ENCODE measurements at places on chromosomes 7 and 10.
A peak's percentile ranks its signal among the peaks of the same experiment; 100 is the strongest.

DNA sequence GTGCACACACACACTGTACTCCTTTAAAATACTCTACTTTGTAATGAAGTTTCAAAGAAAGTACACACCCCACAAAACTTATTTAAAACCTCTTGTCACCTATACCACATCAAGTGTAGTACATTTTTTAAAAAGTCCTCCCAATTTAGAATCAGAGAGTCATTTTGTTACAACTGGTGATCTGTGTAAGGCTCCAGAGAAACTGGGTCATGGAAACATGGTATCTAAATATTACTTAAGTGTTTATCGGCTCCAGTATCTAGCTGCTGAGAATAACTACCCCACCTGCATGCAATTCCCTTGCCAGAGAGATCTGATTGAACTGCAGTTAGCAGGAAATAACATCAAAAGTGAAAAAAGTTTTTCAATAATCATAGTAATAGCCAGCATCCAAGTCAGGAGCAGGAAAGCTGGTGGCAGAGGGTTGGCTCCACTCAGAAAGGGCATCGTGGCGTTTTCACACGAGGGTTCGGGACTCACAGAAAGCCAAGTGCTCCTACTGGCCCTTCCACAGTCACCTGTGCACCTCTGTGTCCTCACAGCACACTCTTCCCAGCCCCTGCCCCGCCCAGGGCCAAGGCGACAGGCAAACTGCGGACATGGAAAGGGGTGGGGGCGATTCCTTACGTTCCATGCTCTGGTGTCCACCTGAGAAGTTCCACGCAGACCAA, 6.5 kb downstream of the RGS10 start:
- no peak for DNase-seq

GRCh38 chr7:36600869-36601530, 123.3 kb downstream of the AOAH start:
- DNase-seq: peak; percentile 45

GRCh38 chr10:77072836-77073662, 564.6 kb downstream of the KCNMA1 start:
- peak; percentile 39 for DNase-seq

- DNase-seq: peak; percentile 22
Observed at GRCh38 chr10:100043796-100044195, 34.0 kb upstream of the DNMBP start.

- peak; percentile 43 for DNase-seq
Observed at GRCh38 chr10:104925232-104925851, 284.3 kb downstream of the SORCS3 start.

GRCh38 chr7:140506788-140507464, 27.6 kb upstream of the MKRN1 start:
- DNase-seq: peak; percentile 67

GRCh38 chr10:115727129-115727528, 545.9 kb downstream of the GFRA1 start:
- DNase-seq: no peak

- no peak for DNase-seq
Observed at GRCh38 chr10:2688958-2689357, 378.4 kb upstream of the PFKP start.

GRCh38 chr10:42690449-42691360, 52.3 kb upstream of the ZNF33B start:
- DNase-seq: no peak

DNA sequence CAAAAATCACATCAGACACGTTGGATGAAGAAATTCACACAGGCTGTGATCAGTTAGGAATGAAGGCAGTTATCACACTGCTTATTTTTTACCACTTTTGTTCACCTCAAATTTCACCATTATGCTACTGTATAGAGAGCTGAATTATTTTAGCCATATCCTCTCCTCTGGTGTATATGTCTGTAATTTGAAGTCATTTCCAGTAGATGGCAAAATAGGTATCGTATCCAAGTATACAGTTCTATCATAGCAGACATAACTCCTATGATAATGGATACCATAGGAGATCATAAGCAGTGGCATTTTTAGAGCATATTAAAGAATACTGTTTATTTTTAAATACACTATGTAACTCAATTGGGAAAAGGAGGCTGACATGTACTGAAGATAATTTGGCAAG, 909.7 kb downstream of the DNAJB9 start:
- no peak for DNase-seq

- DNase-seq: no peak
Observed at GRCh38 chr10:16952080-16952479, 134.9 kb upstream of the RSU1 start.

GRCh38 chr7:68238204-68238805, 1241.7 kb downstream of the TYW1 start:
- DNase-seq: no peak

DNA sequence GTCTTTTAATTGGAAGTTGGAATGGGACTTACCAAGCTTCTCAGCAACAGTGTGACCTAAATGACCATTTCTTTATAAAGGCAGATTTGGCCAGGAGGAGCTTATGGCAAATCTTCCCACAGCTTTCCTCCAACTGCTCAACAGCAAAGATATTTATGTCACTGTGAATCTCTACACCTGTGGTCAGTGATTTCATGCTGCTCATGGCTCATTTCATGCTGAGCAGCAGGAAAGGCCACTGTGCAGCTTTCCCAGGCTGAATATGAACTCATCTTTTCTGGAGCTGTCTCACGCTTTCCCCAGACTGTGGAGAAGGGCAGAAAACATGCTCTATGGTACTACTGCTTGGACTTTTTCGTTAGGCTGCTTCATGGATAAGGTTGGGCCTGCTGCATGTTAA, 29.8 kb downstream of the CALCR start:
- no peak for DNase-seq

GRCh38 chr10:125997586-125997985, 101.2 kb downstream of the FANK1 start:
- DNase-seq: no peak

GRCh38 chr10:60144099-60144498, 237.7 kb upstream of the CCDC6 start:
- DNase-seq: no peak

GRCh38 chr7:36287371-36288241, 102.1 kb upstream of the ANLN start:
- no peak for DNase-seq

- peak; percentile 88 for DNase-seq
Observed at GRCh38 chr7:85186521-85187241, at the start of gene SEMA3D. SEMA3D (minus strand) TSS chr7:85187056; CDS start chr7:85121891, 65,165 bp downstream.

DNA sequence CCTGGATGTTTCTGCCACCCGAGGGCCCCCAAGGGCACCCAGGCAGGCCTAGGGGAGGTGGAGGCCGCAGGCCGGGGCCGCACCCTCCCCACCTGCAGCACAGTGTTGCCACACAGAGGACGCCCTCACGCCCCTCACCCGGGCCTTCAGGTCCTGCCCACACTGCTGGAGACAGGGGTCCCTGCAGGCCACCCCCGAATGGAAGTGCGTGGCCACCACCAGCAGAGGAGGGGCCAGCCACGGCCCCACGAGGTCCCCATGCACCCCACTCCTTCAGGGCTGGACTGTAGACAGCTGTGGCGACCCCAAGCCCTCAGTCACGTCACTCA, 35.4 kb downstream of the ADAP1 start:
- DNase-seq: no peak

- DNase-seq: no peak
Observed at GRCh38 chr7:47066976-47067614, 514.8 kb downstream of the TNS3 start.

- DNase-seq: no peak
Observed at GRCh38 chr10:30422151-30422695, 11.8 kb upstream of the MAP3K8 start.

All from fibroblast of skin of abdomen (primary cell).